Cardiac ventricle fibroblast (primary cell): ENCODE measurements at places on chromosomes 2 and 18. TPM values are rescaled to one million over a fixed set of nuclear protein-coding genes. Genes with fewer than 3 reads are reported as not detected.

The ARPC2 gene
- total RNA-seq = 177 and 192 TPM in 2 replicates

The IL18RAP gene
- total RNA-seq = 0.34 TPM in 1 of 2 replicates, not detected in the other

The BCL2 gene
- 3.4 and 8.3 TPM in 2 replicates for total RNA-seq

The MERTK gene
- total RNA-seq = 0.64 and 2.7 TPM in 2 replicates

The FMNL2 gene
- total RNA-seq = 12.8 and 14.4 TPM in 2 replicates

The ANKRD30B gene
- not detected in 2 replicates for total RNA-seq

The SYT4 gene
- total RNA-seq = not detected in 2 replicates

The UBR3 gene
- total RNA-seq = 20.6 and 23.8 TPM in 2 replicates

The AKAIN1 gene
- not detected in 2 replicates for total RNA-seq

The BOLL gene
- not detected in 2 replicates for total RNA-seq

The ACKR3 gene
- 7.8 and 8.6 TPM in 2 replicates for total RNA-seq

The LAMA1 gene
- total RNA-seq = 16.5 and 21.8 TPM in 2 replicates

The SERPINB4 gene
- 1.1 TPM in 1 of 2 replicates, not detected in the other for total RNA-seq

The CASP10 gene
- total RNA-seq = 2.7 and 3.7 TPM in 2 replicates

The MDH1B gene
- 0.64 and 0.75 TPM in 2 replicates for total RNA-seq

The AQP4 gene
- not detected in 2 replicates for total RNA-seq

The MROH2A gene
- not detected in 2 replicates for total RNA-seq

The MARCO gene
- not detected in 2 replicates for total RNA-seq

The FASTKD2 gene
- total RNA-seq = 14.7 and 21.5 TPM in 2 replicates

The SIX3 gene
- not detected in 2 replicates for total RNA-seq

The CD28 gene
- total RNA-seq = not detected in 2 replicates

The MYCN gene
- 0.37 TPM in 1 of 2 replicates, not detected in the other for total RNA-seq

The SERPINB3 gene
- not detected in 2 replicates for total RNA-seq

The VWC2L gene
- 0.10 TPM in 1 of 2 replicates, not detected in the other for total RNA-seq

The FAM237A gene
- not detected in 2 replicates for total RNA-seq

The CFAP210 gene
- total RNA-seq = 0.12 TPM in 1 of 2 replicates, not detected in the other
